ENCODE measurements at places on chromosomes 5 and 9. TPM values are rescaled to one million over a fixed set of nuclear protein-coding genes. Genes with fewer than 3 reads are reported as not detected.

ATOSB gene
- total RNA-seq: 6.1 TPM

RNF208 gene
- 7.7 TPM for total RNA-seq

RALGPS1 gene
- 18.6 TPM for total RNA-seq

TMEM215 gene
- 0.33 TPM for total RNA-seq

FST gene
- 111 TPM for total RNA-seq

LSM11 gene
- total RNA-seq: 4.5 TPM

CBY3 gene
- total RNA-seq: 1.6 TPM

DNA sequence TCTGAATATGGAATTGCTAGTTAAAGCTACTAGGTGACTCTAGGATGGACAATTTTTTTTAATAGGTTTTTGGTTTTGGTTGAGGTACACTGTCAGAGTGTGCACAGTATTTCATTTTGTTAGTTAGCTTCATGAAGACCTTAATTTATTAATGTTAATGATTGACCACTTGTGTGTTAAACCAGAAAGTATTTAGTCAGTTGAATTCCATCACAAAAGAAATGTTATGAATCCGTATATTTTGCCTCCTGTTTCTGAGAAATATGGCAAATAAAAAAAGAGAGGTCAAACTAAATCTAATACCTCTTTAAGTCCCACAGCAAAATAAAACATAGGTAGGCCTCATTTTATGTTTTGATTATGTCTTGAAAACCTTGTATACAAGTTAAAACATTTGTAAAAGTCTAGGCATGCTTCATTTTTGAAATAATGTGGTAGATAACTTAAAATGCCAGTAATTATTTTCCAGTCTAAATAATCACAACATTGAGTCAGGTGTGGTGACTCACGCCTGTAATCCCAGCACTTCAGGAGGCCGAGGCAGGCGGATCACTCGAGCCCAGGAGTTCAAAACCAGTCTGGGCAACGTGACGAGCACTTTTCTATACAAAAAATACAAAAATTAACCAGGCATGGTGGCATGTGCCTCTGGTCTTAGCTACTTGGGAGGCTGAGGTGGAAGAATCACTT is 50.8 kb downstream of the ITGA1 start:
- DNase-seq: no peak
- H3K4me1 ChIP-seq: no peaks in the 10 kb centered on the region
- no peaks in the 10 kb centered on the region for H3K36me3 ChIP-seq
- no peaks in the 10 kb centered on the region for H3K27me3 ChIP-seq
- H3K27ac ChIP-seq: no peak overlapping the region

DNA sequence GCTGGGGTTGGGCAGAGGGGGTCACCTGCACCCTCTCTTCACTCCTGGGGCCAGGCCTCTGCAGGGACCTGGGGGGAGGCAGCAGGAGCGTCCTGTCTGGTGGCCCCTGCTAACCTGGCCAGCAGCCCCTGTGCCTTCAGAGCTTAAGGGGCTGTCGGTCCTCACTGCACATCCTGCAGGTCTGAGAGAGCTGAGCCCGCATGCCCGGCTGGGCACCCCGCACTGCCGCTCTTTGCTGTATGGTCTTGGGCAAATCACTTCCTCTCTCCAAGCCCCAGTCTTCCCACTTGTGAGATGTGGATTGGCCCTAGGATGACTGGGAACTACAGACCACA is 7.9 kb downstream of the FLT4 start:
- H3K27me3 ChIP-seq: no peaks in the 10 kb centered on the region
- H3K36me3 ChIP-seq: no peaks in the 10 kb centered on the region
- no peak for DNase-seq

DNA sequence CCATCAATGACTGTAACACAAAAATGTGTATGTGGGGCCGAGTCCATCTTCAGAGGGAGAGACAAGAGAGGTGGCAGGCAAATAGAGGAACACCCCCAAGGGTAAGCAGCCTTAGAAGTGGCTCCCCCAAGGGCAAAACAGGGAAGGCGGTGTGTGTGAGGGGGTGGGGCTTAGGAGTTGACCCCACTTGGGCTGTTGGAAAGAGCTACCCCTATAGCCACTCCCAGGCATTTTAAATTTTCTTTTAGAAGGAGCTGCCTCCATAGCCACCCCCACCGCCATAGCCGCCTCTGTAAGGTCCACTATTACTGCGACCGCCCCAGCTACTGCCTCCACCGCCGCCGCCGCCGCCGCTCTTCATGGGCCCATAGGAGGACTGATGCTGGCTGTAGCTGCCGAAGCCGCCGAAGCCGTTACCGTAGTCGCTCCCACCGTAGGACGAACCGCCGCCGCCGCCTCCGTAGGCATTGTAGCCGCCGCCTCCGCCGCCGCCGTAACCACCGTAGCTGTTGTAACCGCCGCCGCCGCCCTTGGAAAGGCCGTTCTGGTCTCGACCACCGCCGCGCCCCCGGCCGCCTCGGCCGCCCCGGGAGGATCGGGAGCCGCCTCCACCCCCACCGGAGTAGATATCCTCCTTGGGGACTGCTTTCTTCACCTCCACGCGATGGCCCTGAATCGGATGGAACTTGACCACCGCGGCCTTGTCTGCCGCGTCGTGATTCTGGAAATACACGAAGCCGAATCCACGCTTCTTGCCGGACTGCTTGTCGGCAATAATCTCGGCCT is 1.1 kb downstream of the HNRNPA0 start:
- no peaks in the 10 kb centered on the region for H3K4me1 ChIP-seq
- peak; percentile 36 for DNase-seq
- H3K36me3 ChIP-seq: peaks cover 29% of the 10 kb centered on the region
- H3K4me3 ChIP-seq: peak overlapping the region; percentile 97
- H3K27me3 ChIP-seq: no peaks in the 10 kb centered on the region

GRCh38 chr5:11928909-11929308 is 24.7 kb upstream of the CTNND2 start:
- no peaks in the 10 kb centered on the region for H3K4me1 ChIP-seq
- H3K4me3 ChIP-seq: no peak overlapping the region
- no peak overlapping the region for H3K27ac ChIP-seq
- H3K36me3 ChIP-seq: no peaks in the 10 kb centered on the region
- H3K27me3 ChIP-seq: no peaks in the 10 kb centered on the region

DNA sequence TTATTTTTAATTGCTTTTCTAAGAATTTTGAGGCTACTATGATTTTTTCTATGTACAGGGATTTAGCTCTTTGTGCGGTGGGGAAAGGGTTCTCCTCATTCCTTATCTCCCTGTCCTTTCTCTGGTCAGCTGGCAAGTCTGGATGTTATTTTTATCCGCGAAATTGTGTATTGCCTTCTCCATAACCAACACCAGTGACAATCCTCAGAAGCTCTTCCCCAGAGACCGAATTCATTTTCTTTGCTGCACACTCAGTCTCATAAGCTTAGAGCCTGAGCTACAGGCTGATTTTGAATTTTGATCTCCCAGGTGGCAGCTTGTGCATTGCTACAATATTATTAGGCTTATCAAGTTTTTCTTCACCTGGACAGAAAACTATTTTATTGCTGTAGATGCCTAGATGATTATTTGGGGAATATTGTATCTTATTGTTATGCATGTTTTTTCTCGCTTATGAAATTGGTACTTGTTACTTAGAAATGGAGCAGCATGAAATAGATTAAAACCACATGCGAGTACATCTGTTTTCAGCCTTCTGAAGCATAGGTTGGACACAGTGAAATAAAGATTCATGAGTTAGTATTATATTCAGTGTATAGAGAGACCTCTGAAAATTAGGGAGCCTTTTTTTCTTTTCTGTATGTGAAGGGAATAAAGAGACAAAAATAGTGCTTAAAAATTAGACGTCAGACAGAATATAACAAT is 27.3 kb downstream of the CPEB4 start:
- DNase-seq: no peak
- H3K27ac ChIP-seq: no peak overlapping the region
- no peak overlapping the region for H3K4me3 ChIP-seq
- no peaks in the 10 kb centered on the region for H3K36me3 ChIP-seq
- H3K4me1 ChIP-seq: peaks cover 3% of the 10 kb centered on the region
- H3K27me3 ChIP-seq: no peaks in the 10 kb centered on the region

- no peaks in the 10 kb centered on the region for H3K36me3 ChIP-seq
- H3K27me3 ChIP-seq: no peaks in the 10 kb centered on the region
- H3K4me3 ChIP-seq: no peak overlapping the region
- DNase-seq: no peak
- H3K27ac ChIP-seq: no peak overlapping the region
- peaks cover 4% of the 10 kb centered on the region for H3K4me1 ChIP-seq
These were observed 143.4 kb downstream of the PALM2AKAP2 start for GRCh38 chr9:109923471-109923760.

- no peak for DNase-seq
- no peaks in the 10 kb centered on the region for H3K4me1 ChIP-seq
- no peak overlapping the region for H3K27ac ChIP-seq
- no peaks in the 10 kb centered on the region for H3K36me3 ChIP-seq
- H3K4me3 ChIP-seq: no peak overlapping the region
These were observed 913.2 kb upstream of the TYRP1 start for GRCh38 chr9:11779971-11780370.

DNA sequence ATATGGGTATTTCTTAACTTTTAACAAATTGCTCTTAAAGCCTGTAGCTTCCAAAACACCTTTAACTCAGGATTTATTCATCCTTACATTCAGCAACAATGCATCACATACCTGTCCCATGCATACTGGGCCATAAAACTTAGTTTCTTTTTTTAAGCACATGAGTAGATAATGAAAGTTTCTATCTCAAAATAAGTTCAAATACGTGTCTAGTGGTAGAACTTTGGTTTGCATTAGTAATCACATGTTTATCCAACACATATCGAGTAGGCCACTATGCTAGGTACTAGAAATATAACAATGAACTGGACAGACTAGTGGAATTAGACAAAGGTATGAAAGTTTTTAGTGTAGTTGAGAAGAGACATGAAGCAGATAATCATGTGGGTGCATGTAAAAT is 99.6 kb downstream of the DOCK2 start:
- no peak overlapping the region for H3K27ac ChIP-seq
- H3K4me3 ChIP-seq: no peak overlapping the region
- H3K27me3 ChIP-seq: no peaks in the 10 kb centered on the region
- no peaks in the 10 kb centered on the region for H3K4me1 ChIP-seq

DNA sequence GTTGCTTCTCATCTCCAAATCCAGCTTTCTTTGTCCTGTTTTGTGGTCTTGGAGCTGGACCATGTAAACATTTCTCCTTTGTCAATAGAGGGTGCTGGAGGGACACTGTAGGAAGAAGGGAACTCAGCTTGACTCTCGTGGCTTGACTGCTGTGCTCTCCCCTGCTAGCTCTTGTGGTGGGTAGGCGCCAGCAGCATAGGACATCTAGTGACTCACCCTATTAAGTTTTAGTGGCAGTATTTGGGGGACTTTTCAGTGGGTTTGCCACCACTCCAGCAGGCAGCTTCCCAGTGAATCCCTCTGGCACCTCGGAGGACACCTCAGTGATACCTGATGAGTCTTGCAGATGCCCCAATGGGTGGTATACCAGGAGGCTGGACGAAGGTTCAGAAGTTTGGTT is 97.8 kb downstream of the TSSK1B start:
- no peak overlapping the region for H3K27ac ChIP-seq
- no peaks in the 10 kb centered on the region for H3K4me1 ChIP-seq
- H3K36me3 ChIP-seq: no peaks in the 10 kb centered on the region
- no peaks in the 10 kb centered on the region for H3K27me3 ChIP-seq
- peak; percentile 67 for DNase-seq

GRCh38 chr9:128863647-128864046 is 18.1 kb downstream of the KYAT1 start:
- DNase-seq: peak; percentile 94
- no peaks in the 10 kb centered on the region for H3K4me1 ChIP-seq
- H3K27ac ChIP-seq: no peak overlapping the region
- H3K27me3 ChIP-seq: no peaks in the 10 kb centered on the region

- no peak overlapping the region for H3K4me3 ChIP-seq
- H3K4me1 ChIP-seq: no peaks in the 10 kb centered on the region
- no peak for DNase-seq
- no peaks in the 10 kb centered on the region for H3K36me3 ChIP-seq
- no peaks in the 10 kb centered on the region for H3K27me3 ChIP-seq
These were observed 28.1 kb downstream of the KCNMB1 start for GRCh38 chr5:170361116-170361515.

GRCh38 chr5:53543401-53543800 is 17.0 kb upstream of the NDUFS4 start:
- no peaks in the 10 kb centered on the region for H3K27me3 ChIP-seq
- no peak for DNase-seq
- peaks cover 2% of the 10 kb centered on the region for H3K36me3 ChIP-seq
- no peak overlapping the region for H3K4me3 ChIP-seq
- H3K27ac ChIP-seq: no peak overlapping the region

All from H9 (cell line).